ENCODE measurements at places on chromosomes 2 and 18.
A peak's percentile ranks its signal among the peaks of the same experiment; 100 is the strongest.

GRCh38 chr2:16251511-16252225 is 311.3 kb downstream of the MYCN start:
- no peak for DNase-seq

DNA sequence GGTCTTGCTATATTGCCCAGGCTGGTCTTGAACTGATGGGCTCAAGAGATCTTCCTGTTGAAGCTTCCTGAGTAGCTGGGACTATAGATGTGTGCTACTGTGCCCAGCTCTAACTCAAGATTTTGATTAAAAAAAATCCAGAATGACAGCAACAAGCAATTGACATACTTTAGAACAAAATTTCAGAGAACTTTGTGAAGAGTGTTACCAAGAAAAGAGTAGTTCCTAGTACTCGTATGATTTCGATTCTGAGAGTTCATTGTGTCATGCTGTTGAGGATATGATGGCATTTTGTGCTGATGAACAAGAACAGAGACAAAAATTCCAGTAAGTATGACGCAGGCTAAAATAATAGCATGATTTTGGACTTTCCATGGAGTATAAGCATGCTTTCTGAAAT is 90.2 kb upstream of the TWSG1 start:
- DNase-seq, result no peak

GRCh38 chr2:225891013-225891412 is 491.5 kb downstream of the NYAP2 start:
- DNase-seq, result no peak

GRCh38 chr2:166900700-166901099 is 12.4 kb downstream of the XIRP2 start:
- DNase-seq, result peak; percentile 4

GRCh38 chr2:108460345-108461037 is 11.5 kb downstream of the GCC2 start:
- no peak for DNase-seq

DNA sequence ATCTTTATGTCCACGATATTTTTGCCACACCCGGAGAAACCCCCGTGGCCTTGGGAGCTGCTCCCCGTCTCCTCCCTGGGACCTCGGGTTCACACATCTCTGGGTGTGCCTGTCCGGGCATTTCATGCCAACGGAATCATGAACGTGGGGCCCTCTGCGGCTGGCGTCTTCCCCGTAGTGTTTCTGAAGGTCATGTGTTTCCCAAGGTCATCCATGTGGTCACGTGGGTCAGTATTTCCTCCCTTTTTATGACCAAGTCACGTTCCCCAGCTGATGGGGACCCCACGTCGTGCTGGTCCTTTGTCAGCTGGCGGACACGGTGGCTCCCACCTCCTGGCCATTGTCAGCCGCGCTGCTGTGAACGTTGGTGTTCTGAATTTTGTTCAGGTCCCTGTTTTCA is 135.7 kb downstream of the NFATC1 start:
- no peak for DNase-seq

GRCh38 chr2:65640793-65641103 is 208.3 kb upstream of the SPRED2 start:
- no peak for DNase-seq

- DNase-seq, result no peak
Observed at GRCh38 chr2:43307046-43307445, 80.6 kb upstream of the ZFP36L2 start.

DNA sequence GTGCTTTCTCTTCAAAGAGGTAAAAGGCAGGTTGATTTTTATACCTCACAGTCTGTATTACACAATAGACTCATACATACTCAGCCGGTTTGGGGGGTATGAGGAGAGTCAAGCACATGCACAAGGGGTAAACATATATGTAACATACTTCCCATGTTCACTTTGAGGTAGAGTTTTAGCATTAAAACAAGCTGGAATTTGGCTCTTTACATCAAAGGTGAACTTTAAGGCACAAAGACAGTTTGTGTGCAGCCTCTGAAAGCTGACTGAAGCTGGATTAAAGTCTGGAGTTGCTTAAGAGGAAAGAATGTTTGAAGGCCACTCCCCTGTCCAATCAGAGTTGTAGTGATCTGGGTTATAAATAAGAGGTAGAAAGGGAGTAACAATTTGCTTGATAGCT is 282.0 kb downstream of the DPP10 start:
- no peak for DNase-seq

GRCh38 chr2:159381574-159381973 is 95.1 kb upstream of the WDSUB1 start:
- no peak for DNase-seq

DNA sequence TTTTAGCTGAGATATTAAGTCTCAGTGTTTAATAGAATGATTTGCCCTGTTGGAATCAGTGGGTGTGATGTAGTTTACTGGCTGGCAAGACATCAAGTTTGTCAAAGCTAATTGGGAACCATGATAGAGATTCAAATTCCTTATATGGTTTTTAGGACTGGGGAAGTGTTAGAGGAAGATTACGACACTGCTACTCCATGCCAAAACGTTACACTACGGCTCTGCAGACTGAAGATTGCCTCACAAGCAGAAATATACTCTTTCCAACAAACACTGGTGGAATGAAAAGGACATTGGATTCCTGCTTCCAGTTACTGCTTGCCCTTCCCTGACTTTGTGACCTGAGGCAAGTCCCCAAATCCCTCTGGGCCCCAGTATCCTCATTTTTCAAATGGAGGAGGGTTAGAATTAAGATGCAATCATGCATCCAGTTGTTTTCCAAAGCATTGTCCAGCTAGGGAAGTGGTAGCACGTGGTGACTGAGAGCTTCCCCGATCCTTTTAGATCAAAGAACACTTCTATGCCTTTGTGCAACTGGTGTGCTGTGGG is 147.6 kb downstream of the CDC42EP3 start:
- DNase-seq, result peak; percentile 80

DNA sequence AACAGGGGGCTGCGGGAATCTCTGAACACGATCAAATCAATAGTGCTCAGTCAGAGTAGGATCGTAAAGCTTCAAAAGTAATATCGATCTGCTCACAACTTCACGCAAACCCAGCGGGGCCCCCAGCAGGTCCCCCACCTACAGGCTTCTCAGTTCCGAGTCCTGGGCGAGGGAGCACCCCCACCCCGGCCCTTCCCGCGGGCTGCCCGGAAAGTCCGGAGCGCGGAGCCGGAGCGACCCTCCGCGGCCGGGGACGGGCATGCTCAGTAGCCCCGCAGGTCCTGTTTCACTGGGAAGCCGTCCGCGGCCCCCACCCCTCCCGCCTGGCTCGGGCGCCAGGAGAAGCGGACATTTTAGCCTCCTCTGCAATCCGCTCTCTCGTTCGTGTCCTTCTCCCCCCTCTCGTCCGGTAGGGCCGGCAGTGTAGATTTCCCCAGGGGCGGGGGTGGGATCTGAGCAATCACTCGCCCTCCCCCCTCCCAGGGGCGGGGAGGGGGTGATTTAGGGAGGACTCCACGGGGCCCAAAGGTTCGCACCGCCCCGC is 3.3 kb upstream of the SPRED2 start:
- DNase-seq, result peak; percentile 83

DNA sequence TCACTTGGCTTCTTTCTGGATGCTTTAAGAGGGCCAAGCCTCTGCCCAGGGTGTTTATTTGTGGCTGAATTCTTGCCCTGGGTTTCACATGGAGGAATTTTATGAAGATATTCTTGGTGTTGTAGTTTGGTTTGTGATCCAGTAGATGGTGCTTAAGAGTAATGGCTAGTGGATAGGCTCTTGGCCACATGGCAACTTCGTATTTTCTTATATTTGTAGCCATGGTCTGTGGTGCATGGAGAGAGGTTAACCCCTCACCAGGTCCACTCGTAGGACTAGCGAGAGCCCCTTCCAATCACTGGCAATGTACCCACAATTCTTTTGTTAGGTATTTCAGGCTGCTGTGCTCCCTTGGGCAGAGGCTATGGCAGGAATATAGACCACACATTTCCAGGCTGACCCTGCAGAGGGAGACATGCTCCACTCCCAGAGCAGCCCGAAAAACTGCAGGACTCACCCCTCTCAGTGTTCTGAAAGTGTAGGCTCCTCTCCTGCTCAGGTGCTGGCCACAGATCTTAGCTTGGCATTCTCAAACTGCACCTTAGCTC is 582.1 kb upstream of the SETBP1 start:
- no peak for DNase-seq

GRCh38 chr2:15936277-15937104 is 3.9 kb upstream of the MYCN start:
- DNase-seq, result no peak
